ENCODE measurements at places on chromosomes 5 and 9.

- DNase-seq, result no peak
These were observed 21.7 kb upstream of the DOLPP1 start for GRCh38 chr9:129058965-129059795.

GRCh38 chr5:151038801-151039238, 18.4 kb downstream of the GPX3 start:
- DNase-seq, result no peak

DNA sequence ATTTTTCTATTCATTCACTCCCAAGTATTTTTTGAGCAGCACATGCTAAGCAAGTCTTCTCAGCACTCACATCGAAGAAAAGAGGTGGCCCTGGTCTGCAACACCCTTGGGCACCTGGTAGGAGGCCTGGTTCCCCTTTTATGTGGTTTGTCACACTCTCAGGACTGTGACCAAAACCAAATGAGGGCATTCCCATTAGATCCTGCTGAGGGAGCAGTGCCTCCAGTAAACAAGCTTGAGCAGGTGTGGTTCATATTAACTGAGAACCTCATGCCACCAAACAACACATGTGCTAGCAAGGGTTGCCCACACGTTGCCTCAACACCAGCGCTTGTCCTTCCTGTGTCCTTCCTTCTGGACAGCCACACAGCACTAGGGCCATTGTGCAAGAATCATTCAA, 26.9 kb upstream of the SYK start:
- DNase-seq, result no peak

GRCh38 chr9:135760465-135760864, 58.5 kb downstream of the KCNT1 start:
- no peak for DNase-seq

GRCh38 chr9:22307013-22307711, 139.5 kb upstream of the DMRTA1 start:
- DNase-seq, result no peak

- no peak for DNase-seq
These were observed 21.4 kb downstream of the LHFPL2 start for GRCh38 chr5:78627175-78627574.

DNA sequence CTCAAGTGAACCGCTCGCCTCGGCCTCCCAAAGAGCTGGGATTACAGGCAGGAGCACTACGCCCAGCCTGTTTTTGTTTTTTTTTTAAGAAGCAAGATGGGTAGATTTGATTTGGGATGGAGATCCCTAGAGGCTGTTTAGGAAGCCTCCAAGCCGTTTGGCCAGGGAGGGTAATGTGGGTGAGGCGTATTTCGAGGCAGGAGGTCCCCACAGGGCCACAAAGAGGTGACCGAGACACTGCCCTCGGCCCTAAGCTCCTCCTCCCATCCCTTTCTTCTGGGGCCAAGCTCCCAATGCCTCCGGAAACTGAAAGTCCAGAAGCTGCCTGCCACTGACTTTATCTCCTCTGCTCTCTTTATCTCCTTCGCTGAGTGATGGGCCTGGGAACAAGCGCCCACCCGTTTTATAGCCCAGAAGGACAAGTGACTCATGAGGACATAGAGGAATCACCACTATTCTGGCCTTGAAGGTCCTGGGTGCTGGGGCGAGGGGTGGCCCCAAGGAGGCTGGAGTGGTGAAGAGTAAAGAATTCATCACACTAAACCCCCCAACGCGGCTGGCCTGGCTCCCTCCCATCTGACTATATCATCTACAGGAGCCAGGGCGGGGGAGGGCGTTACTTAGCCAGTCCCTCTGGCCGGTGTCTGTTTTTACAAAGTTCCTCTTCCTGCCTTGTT, 2.0 kb upstream of the RALGDS start:
- DNase-seq, result no peak

All from stimulated activated CD4-positive, alpha-beta T cell treated with anti-CD3 and anti-CD28 coated beads, Interleukin-1b, Interleukin-23, amount 100 ng/mL, for 1 hour (primary cell).